Thoracic aorta (tissue), 2 donors: ENCODE measurements at places on chromosomes 6 and 20.

DNA sequence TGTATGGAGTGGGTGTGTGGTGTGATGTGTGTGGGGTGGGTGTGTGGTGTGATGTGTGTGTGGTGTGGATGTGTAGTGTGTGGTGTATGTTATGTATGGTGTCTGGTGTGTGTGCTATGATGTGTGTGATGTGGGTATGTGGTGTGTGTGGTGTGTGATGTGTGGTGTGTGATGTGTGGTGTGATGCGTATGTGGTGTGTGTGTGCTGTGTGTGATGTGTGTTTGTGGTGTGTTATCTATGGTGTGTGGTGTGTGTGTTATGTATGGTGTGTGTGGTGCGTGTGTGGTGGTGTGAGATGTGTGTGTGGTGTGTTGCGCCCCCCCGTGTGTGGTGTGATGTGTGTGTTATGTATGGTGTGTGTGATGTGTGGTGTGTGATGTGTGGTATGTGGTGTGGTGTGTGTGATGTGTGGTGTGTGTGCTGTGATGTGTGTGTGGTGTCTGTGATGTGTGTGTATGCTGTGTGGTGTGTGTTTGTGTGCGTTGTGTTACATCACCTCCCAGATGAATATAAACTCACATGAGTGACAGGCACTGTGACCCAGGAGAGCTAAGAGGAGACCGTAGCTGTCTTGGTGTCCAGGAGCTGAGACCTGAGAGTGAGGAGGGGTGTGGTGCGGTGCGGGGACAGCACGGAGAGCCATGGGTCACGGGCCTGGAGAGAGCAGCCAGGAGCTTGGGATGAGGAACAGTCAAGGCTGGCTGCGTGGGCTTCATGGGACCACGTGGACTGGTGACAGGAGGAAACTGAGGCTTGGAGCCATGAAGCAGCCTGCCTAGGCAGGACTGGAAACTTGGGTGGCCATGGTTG lies 8.8 kb downstream of the DLGAP4 start:
- no peak for DNase-seq

DNA sequence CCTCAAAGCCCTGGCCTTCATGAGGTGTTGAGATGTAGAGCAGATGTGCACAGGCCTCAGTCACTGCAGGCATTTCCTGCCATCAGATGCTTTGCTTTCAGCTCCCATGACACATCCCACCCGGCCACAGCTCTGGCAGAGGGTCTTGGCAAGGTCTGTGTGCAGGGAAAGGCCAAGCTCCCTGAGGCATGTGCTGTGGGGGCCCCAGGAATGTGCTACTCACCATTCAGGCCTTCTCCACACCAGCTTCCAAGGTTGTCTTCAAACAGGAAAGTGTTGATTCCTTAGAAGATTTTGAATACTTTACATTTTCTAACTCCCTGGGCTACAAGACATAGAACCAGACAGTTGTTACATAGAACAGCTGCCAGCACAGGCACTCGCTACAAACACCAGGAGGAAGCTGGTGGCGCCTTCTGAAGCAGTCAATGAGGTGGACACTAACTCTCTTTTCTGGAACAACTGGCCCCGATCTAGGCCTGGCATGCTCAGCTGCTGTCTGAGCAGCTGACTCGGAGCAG lies 27.8 kb downstream of the CASS4 start:
- no peak for DNase-seq

GRCh38 chr6:80170433-80170832 lies 64.0 kb downstream of the BCKDHB start:
- no peak for DNase-seq

- no peak for DNase-seq
Measured at GRCh38 chr6:8194490-8194889, 92.1 kb upstream of the EEF1E1 start.

- DNase-seq: no peak
Measured at GRCh38 chr6:21587179-21587960, 6.2 kb upstream of the SOX4 start.

DNA sequence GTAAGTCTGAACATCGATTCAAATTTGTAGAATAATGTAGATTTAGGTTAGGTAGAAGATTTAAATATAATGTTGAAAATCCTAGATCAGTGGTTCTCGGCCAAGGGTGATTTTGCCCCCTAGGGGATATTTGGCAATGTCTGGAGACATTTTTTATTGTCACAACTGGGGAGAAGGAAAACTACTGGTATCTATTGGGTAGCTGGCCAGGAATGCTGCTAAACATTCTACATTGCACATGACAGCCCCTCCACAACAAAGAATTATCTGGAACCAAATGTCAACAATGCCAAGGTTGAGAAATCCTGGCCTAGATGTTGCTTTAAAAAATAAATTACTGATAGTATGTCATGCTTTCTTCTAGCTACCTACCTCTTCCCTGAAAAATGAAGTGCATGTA lies 76.1 kb downstream of the HIVEP2 start:
- no peak for DNase-seq

GRCh38 chr6:10361428-10361827 lies 53.4 kb downstream of the TFAP2A start:
- no peak for DNase-seq

- no peak for DNase-seq
Measured at GRCh38 chr20:40715491-40715890, 26.5 kb upstream of the MAFB start.

DNA sequence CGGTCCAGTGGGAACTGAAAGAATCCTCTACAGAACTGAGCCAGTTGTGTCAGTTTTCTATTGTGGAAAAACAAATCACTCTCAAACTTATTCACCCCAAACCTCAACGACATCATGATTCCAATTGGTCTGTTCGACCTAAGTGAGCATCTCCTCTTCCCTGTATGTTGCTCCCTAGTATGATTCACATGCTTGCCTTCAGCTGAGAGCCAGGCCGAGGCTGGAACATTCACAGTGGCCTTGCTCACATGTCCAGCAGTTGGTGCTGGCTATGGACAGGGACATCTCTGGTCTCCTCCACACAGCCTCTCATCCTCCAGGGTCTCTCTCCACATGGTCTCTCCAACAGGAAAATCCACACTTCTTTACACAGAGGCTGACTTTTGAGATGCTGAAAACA lies 28.3 kb upstream of the TMEM181 start:
- DNase-seq: no peak

GRCh38 chr6:149094934-149095351 lies 222.6 kb upstream of the TAB2 start:
- no peak for DNase-seq

- DNase-seq: no peak
Measured at GRCh38 chr6:24330137-24330732, 27.6 kb downstream of the DCDC2 start.

DNA sequence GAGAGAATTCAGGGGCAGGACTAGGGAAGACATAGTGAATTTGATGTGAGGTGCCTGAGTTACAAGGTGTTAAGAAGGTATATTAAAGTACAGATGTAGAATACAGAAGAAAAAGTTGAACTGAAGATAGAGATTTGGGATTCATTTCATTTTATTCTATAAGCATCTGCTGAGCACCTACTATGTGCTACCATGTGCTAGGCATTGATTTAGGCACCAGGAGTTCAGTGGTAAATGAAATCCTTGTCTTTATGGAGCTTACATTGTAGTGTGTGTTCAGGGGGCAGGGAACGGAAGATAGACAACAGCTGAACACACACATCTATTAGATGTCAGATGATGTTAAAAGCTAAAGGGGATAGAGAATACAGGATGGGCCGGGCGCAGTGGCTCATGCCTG lies 2.8 kb downstream of the RSPH9 start:
- DNase-seq: no peak

GRCh38 chr20:19727251-19727847 lies 30.7 kb upstream of the RIN2 start:
- DNase-seq: no peak

GRCh38 chr6:48101290-48101689 lies 9.7 kb downstream of the PTCHD4 start:
- DNase-seq: no peak

GRCh38 chr6:14129575-14129974 lies 12.0 kb downstream of the CD83 start:
- DNase-seq: no peak

GRCh38 chr6:146770965-146771735 lies 172.4 kb downstream of the ADGB start:
- DNase-seq: no peak

DNA sequence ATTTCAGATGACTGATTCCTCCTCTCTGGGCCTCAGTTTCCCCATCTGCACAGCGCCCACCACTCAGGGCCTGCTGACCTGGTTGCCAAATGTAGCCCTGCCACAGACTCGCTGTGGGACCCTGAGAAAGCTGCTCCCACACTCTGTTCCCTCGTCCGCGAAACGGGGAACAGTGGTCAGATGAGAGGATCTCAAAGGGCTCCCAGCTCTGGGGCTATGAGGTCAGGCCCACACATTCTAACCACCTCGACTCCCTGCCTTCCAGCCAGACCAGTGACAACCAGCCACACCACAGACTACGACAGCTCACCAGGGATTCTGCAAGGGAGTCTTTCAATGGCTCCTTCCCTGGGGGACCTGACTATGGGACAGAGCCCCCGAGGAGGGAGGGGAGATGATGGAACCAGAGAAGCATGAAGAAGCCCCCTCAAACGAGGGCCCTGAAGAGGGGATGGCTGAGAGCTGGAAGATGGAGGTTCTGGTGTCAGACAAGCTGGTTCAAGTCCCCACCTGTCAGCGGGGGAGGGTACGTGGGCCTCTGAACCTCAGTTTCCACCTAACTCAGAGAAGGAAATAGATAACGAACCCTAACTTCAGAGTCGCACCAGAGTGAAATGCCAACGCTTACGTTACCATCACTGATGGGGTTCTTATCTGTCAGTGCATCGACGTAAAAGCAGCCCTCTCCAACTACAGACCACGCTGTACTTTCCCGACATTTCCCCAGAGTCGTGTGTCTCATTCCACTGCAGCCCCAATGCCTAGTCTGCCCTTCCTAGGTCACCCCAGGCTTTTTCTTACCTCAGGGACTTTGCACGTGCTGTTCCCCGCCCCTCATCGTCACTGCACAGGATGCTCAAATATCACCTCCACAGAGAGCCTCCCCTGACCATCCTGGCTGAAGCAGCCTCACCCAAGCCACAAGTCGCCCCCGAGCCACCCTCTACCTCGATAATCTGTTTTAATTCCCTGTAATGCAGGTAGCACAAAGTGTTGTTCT lies 60.5 kb downstream of the PREX1 start:
- no peak for DNase-seq

GRCh38 chr6:142569676-142570075 lies 267.9 kb downstream of the ADGRG6 start:
- no peak for DNase-seq

- DNase-seq: no peak
Measured at GRCh38 chr20:60729135-60729900, 522.7 kb upstream of the CDH4 start.

DNA sequence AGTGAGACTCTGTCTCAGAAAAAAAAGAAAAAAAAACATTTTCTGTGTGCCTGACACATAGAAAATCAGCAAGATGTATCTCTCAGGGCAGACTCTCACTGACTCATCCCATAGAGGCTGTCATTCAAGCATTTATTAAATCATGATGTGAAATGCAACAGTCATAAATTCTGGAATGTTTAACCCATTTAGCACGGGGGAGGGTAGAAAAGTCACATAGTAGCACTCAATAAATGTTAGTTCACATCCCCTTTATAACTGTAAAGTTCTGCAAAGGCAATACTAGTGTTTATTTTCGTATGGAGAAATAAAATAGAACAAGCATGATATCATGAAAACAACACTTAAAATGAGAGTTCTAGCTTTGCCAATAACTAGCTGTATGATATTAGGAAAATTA lies 15.5 kb upstream of the CARMIL1 start:
- DNase-seq: no peak

GRCh38 chr6:167140589-167141474 lies 16.9 kb downstream of the GPR31 start:
- DNase-seq: no peak

GRCh38 chr6:130682066-130682465 lies 145.1 kb upstream of the SMLR1 start:
- no peak for DNase-seq

- peak; percentile 79 for DNase-seq
Measured at GRCh38 chr20:10511509-10512251, 76.6 kb downstream of the SLX4IP start.

GRCh38 chr6:72267470-72267869 lies 354.4 kb upstream of the KCNQ5 start:
- DNase-seq: no peak

DNA sequence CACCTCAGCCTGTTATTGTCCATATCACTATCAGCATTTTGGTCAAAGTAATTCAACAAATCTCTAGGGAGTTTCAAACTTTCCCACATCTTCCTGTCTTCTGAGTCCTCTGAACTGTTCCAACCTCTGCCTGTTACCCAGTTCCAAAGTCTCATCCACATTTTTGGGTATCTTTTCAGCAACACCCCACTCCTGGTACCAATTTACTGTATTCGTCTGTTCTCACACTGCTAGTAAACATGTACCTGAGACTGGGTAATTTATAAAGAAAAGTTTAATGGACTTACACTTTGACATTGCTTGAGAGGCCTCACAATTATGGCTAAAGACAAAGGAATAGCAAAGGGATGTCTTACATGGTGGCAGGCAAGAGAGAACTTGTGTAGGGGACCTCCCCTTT lies 224.2 kb downstream of the ADGRB3 start:
- DNase-seq: no peak

DNA sequence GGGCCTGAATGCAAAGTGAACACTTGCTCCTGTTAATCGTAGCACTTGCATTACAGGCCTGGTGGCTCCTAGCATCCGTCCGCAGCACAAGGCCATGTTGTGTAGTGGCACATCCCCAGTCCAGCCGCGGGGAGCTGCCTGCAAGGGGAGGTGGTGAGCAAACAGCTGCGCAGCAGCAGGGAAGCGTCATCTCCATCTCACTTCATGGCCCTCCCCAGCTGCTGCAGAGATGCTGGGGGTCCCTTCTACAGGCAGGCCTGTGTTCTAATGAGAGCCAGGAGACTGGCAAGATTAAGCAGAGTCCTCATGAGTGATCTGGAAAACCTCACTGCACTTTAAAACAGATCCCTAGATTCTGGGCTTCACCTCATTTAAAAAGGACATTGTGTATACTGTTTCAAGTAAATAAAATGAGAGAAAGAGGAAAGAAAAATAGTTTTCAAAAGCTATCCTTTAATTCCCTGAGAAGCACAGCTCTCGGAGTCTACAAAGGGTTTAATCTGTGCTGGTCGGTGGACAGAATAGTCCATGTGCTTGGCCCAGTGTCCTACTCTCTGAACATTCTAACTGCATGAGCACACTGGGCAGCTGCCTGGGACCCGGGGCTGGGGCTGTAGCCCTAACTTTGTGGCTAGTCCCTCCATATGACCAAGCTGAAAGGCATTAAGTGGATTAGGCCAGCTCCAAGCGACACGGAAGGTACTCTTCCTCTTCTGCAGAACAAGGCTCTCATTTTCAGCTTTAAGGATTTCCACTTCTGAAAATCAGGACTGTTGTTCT lies 125.8 kb downstream of the LY86 start:
- DNase-seq: no peak

- no peak for DNase-seq
Measured at GRCh38 chr6:122754191-122754731, 25.3 kb upstream of the FABP7 start.
